ENCODE measurements at places on chromosomes 4 and X.

DNA sequence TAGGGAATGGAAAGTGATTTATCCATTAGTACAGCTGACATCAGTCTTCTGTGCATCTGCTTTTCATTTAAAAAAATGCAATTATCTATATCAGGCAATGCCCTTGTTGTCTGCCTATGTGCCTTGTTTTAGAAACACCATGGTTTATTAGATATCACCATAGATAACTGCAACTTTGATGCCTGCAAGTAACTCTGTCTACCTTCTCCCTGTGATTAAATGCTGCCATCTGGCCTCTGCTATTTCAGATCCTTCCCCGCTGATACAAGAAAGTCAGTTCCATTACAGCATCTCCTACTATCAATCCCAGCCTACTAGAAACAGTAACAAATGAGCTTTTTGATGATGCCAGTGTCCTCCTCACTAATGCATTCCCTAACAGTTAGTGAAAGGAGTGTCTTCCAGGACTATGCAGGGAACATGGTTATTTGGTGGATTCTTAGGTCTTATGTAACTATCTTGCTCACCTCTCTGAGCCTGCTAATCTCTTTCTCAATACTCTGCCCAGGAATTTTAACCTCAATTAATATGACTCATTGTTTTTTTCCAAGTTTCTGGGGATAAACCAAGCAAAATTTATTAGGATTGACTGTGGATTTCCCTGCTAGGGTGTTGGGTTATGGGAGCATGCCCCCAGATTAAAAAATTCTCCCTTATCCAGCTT is 444.9 kb downstream of the RAPGEF2 start:
- no peak for DNase-seq

GRCh38 chr4:8906668-8906970 is 35.0 kb upstream of the HMX1 start:
- DNase-seq, result no peak

- DNase-seq, result no peak
Measured at GRCh38 chr4:98862371-98862770, 66.6 kb downstream of the EIF4E start.

DNA sequence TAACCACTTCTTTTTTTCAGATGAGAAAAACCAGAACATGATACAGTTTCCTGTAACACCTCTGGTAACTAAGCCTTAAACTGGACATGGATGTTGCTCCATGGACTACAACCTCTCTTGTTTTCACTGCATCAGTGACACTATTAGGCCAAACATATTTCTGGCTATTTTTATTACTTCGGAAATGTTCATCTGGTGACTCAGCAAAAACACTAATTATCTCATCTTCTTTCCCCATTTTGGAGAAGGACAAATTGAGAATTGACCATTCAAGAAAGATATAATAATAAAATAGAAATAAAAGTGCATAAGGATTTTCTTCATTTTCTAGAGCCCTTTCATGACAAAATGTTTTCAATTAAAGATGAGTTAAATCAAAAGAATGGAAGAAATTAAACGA is 361.9 kb upstream of the TECRL start:
- no peak for DNase-seq
